H54 (cell line): ENCODE measurements at places on chromosomes 2 and 18.

- no peak for DNase-seq
Measured at GRCh38 chr2:886072-887022, 64.3 kb upstream of the SNTG2 start.

GRCh38 chr18:62720766-62721613 lies 5.6 kb downstream of the PHLPP1 start:
- no peak for DNase-seq

GRCh38 chr18:34221971-34222306 lies 2.8 kb downstream of the NOL4 start:
- DNase-seq, result no peak

DNA sequence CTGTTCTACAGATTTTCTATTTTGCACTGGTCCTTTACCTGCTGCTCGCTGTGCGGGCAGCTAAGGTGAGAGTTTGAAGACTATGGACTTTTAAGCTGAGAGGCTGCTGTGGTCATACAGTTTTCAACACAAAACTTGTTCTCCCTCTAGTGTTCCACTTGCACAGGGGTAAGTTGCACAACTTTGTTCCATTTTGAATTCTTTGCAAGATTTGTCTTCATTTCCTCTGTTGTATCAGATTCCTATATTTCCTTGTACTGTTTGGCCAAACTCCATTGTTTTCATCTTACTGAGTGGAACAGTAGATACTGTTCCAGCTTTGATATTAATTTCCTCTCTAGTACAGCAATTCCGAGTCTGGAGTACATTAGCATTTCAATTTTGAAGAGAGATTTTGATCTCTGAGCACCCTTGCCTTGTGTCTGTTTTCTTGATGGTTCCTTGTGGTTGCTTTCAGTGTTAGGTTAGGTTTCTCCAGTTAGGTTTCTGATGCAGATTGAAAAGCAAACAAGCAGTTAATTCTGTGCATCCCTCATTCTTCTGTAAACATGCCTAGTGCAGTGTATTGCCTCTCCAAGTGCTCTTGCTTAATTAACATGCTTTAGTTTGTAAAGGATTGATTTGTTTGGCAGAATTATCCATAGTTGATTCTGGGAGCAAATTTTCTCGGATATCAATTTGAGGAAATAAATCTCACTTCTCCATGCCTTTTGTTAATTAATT lies 188.8 kb downstream of the PTPRM start:
- no peak for DNase-seq

DNA sequence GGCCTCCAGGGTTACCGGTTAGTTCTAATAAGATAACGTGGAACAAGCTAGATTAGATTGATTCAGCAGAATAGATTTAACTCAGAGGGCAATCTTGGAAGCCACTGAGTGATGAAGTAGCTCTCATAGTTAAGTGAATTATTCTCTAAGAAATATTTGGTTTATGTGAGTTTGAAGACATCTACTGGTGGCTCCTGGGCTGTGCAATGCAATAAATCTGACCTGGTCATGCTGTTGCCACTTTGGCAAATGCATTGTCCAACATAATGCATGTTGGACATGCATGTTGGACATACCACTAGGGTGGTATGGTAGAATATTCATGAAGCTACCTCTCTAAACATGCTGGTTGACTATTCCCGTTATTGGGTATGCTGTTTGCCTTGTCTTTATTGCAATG lies 493.7 kb upstream of the VRK2 start:
- no peak for DNase-seq
